Stomach (tissue), 19 donors: ENCODE measurements at places on chromosomes 2 and 18. TPM values are rescaled to one million over a fixed set of nuclear protein-coding genes. Genes with fewer than 3 reads are reported as not detected.

The MGAT4A gene
- 15.9 TPM for total RNA-seq

The MARCO gene
- 2.0 TPM for total RNA-seq

The CHRND gene
- not detected for total RNA-seq

The COX5B gene
- total RNA-seq, result 370 TPM

DNA sequence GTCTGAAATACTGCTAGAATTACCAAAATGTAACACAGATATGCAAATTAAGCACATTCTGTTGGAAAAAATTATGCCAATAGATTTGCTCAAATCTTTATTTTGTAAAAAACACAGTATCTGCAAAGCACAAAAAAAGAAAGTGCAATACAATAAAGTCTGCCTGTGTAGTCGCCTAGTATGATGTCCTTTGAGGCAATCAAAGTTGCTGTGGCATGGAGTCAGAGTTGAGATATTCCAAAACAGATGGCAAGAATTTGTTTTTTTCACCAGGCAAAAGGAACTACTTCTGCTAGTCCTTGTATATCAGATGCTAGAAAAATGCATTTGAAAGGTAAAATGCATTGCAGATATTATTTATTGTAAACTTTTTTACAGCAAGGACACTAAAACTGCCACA is 531.3 kb upstream of the TMEFF2 start:
- H3K36me3 ChIP-seq, result no peaks in the 10 kb centered on the region
- H3K27ac ChIP-seq, result no peak overlapping the region
- H3K4me1 ChIP-seq, result no peaks in the 10 kb centered on the region
- no peak for DNase-seq
- no peaks in the 10 kb centered on the region for H3K27me3 ChIP-seq
- no peak overlapping the region for H3K4me3 ChIP-seq
